Aorta (tissue), 5 donors: ENCODE measurements at places on chromosomes 3 and 15.

DNA sequence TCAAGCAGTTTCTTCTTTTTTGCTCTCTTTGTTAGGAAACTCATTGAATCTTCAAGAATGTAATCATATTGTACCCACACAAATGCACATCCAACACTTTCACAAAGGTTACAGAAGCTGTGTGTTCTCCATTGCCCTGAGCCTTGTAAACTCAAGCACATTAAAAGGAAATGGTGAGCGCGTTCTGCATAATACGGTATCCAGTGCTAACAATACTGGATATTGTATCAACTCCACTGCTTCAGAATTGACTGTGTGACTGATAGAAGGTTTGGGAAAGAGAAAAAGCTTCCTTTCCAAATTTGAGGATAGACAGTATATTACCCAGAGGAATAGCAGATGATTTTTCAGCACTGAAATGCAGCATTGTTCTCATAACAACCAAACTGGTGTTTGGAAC, 268.9 kb upstream of the RBMS3 start:
- no peak for DNase-seq

GRCh38 chr15:64464276-64465005, 4.1 kb downstream of the ZNF609 start:
- DNase-seq = no peak

DNA sequence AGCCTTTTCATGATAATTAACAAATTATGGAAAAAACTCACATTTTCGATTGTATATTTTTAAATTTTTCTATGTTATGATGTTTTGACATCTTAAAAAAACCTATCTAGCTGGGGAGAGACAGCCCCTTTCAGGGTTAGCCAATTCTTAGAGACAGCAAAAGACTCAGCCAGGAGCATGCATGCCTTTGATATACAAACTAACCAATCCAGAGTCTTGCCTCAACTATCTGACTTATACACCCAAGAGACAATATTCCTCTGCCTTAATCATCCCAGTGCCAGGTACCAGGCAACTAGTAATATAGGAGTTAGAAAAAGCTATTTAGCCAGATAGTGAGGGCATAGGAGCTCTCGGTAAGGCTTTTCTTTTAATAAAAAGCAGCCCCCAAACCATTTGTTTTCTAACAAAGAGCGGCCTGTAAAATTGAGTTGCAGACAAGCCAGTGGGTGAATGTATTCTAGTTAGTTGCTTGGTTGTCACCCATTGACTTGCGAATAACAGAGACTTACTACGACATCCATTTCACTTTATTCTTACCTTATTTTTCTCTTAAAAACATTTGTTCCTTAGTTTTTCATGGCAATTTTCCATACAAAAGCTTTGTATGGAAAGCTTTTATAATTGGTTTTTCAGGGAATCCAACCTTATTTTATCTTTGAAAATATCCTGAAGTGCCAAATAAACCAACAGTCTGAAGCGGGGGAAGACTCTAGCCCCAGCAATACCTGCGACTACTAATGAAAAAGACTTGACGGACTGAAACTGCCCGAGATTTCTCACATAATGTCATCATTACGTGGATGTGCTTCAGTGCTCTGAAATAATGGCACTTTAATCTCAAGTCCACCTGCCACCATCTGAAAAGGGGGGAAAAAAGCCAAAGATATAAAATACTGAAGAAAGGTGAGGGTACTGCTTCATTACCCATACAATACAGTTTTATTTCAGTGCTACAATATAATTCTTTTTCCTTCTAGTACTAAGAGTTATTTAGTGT, 64.6 kb upstream of the ATP2C1 start:
- DNase-seq = no peak

GRCh38 chr3:14905055-14905657, 42.2 kb upstream of the NR2C2 start:
- no peak for DNase-seq

- no peak for DNase-seq
These were observed 33.5 kb downstream of the PRR23E start for GRCh38 chr3:127226457-127226856.

DNA sequence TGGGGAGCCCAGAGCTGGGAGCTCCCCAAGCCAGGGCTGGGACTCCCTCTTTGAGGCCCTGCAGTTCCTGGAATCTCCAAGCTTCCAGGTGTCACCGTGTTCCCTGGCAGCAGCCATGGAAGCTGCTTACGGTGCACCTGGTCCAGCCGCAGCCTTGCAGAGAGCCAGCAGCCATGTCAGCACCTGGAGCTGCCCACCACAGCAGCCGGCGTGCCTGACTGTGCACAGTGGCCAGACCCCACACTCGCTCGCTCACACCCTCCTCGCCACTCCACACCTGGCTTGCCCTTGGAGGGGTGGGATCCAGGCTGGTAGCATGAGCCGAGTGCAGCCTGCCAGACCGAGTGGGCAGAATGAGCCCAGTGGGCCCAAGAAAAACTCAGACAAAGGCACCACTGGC, 14.8 kb upstream of the HTR3E start:
- DNase-seq = no peak

DNA sequence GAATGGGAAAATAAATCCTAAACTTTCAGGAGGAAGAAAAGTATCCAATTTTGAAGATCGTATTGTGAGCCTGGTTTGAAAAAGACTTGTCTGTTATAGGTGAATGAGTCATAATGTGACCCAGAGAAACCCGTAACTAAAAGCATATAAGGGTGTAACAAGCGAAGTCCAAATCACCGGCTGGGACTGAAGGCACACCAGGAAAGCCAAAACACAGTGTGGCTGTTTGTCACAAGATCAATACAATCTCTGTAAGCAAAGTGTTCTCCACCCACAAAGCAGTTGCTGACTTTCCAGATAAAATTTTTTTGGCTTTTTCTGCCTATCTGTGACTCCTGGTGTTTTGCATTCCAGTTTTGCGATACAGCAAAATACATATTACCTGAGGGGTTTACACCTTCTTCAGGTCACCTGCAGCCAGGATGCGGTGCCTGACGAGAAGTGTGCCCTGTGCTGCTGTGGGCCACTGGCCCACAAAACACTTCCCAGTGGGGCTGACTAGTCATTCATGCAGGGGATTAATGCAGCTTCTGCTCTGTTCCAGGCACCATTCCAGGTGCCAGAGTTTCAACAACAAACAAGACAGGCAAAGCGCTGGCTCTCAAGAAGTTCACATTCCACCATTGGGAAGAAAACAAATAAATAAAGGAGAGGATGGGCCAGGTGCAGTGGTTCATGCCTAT, 14.4 kb downstream of the HES1 start:
- DNase-seq = no peak

DNA sequence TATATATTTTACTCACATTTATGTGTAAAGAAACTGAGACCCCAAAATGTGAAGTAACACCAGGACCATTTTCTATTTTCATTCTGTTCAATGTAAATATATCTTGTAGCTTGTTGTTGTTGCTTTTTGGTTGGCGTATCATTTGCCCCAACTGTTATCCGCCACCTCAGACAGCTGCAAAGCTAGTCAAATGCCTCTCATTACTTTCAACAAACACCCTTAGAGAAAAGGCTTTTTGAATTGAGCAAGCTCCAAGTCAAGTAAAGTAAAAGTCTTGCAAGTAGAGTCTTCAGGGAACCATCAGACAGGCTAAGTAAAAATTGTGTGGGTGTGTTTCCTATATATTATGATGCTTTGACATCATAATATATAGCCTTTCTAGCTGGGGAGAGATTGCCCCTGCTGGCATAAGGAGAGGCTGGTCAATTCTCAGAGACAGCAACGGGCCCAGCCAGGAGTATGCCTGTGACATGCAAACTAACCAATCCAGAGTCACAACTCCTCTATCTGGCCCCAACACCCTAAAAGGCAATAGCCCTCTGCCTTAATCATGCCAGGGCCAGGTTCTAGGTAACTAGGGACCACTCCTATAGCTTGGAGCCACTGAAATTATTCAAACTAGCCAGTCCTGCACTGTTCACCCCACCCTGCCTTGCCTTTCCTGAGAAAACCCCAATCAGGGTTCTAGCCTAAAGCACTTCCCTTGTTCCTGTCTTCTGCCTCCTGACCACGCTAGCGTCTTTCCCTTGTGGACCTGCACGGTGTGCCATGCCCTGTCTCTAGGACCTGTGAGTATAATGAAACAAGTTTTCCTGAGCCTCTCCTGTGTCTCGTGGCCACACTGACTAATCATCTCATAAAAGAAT, 75.6 kb downstream of the RAD18 start:
- DNase-seq = no peak

GRCh38 chr15:82177291-82178010, 85.1 kb downstream of the EFL1 start:
- DNase-seq = no peak

DNA sequence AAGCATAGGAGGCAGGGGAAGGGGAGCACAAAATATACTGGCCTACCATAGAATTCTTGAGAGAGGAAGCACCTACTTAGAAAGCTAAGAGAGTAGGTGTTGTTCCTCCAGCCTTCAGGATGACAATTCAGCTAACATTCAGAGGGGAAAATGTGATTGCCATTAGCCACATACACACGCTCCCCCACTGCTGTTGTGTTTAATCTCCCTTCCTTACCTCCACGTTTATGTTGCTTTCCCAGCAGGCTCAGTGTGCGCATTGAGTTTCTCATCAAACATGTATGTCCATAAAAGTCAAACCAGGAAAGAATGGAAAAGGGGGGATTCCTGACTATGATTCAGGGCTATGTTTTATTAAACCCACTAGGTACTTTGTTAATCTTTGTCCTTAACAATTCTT, 145.2 kb upstream of the CHRM5 start:
- DNase-seq = no peak

DNA sequence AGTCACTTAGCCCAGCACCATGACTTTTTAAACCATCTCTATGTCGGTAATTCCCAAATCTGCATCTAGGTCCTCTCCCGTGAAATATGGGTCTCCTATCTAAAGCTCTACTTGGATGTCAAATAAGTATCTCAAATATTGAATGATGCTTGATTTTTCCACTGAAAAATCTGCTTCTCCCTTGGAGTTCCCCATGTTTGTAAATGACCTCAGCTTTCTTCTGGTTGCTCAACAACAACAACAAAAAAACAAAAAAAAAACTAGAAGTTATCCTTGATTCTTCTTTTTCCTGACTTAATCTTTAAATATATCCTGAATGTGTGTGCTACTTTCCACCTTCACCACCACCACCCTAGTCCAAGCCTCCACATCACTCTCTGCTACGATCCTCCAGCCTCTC, 307.5 kb upstream of the UBE2E2 start:
- DNase-seq = no peak

DNA sequence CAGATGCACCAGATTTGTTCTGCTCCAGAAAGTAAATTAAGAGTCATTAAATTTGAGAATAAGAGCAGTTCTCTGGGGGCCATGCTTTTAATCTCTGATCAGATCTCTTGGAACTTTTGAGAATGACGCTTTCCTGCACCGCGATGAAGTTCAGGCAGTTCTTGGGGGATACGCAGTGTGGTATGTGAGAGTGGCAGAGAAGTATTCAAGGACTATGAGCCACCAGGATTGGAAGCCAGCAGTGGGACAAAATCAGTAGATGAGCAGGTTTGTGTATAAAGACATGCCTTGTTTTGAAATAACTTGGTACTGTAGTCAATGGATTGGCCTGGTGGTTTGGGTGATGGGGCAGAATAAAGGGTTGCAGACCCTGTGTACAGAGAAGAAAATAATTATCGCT, 483.6 kb downstream of the ERC2 start:
- DNase-seq = no peak

DNA sequence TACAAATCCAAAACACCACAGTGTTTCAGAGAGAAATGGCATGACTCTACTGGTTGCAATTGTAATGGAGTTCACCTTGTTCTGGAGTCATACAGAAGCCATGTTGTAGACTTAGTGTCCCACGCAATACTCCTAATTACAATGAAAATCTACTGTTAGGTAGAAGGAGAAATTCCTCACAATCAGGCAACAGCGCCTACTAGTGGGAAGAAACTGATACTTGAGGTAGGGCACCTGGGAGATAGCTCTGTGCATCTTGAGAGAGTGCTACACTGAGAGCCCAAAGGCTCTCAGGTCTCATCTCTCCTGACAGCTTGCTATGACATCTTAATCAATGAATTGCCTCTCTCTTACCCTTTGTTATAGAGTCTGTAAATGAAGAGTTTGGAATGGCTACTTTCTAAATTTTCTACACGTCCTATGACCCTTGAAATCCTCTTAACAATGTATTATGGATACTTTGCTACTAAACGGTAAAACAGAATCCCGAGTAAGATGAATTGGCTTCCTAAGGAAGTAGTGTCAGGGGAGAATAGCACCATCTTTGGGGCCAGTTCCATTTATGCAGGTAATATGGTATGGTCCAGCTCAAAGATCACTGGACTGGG, 422.7 kb upstream of the TPRG1 start:
- no peak for DNase-seq

DNA sequence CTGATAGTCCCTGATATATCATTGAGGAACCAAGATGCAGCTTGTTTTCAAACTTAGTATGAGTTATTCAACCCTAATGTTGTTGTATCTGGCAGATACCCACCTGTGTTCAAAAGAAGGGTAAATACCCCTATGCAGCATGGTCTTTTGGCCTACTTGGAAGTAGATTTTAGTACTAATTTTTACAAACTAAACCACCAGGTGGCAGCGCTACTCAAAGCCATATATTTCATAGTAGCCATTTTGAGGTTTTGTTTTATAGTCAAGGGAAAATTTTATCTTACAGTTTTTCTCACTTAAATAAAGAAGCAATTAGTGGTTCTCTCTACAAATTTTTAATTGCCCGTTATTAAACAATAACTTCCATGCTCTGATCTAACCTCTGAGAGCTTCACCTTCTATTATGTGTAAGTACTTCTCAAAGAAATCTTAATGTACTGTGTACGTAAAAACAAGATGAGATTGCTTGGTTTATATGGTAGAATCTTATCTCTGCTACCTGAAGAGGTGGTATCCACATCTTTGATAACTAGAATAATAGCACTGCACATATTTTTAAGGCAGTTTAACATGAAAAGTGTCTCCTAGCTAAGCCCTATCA, 31.5 kb upstream of the MLF1 start:
- DNase-seq = peak; percentile 42

DNA sequence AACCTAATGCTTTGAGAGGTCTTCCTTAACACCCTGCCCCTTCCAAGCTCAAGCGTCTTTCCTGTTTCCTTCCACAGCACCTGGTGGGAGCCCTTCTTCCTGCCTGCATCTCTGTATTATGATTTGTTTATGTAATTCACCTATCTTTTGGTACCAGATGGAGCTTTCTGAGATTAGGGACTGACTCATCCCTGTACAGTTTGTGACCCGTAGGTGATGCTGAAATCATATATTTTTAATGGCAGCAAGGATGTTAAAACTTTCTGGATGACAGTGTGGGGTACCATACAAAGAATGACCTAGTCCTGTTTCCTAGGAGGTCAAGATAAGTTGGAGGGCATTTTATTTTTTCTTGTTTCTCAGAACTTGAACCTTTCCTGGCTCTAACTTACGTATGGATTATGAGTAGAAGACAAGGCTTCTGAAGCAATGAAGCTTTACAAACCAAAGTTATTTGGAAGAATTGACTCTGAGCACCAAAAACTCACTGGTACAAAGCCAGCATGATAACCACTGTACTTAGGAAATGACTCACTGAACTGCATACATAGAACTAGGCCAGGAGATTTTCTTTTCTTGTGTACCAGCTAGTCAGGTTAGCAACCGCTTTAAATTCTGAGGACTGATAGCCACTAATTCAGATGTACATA, 46.6 kb downstream of the HHLA2 start:
- no peak for DNase-seq

GRCh38 chr3:67047051-67047450, 48.9 kb downstream of the KBTBD8 start:
- DNase-seq = no peak

- no peak for DNase-seq
These were observed 1077.0 kb downstream of the ROBO2 start for GRCh38 chr3:78116874-78117273.
